ENCODE measurements at places on chromosomes 16 and 17. TPM values are rescaled to one million over a fixed set of nuclear protein-coding genes. Genes with fewer than 3 reads are reported as not detected.
A peak's percentile ranks its signal among the peaks of the same experiment; 100 is the strongest.

LGALS9B gene
- total RNA-seq: not detected

GRCh38 chr16:7351610-7352510, 19.2 kb downstream of the RBFOX1 start:
- no peak for DNase-seq
- no peak overlapping the region for H3K4me3 ChIP-seq
- no peaks in the 10 kb centered on the region for H3K27me3 ChIP-seq

DNA sequence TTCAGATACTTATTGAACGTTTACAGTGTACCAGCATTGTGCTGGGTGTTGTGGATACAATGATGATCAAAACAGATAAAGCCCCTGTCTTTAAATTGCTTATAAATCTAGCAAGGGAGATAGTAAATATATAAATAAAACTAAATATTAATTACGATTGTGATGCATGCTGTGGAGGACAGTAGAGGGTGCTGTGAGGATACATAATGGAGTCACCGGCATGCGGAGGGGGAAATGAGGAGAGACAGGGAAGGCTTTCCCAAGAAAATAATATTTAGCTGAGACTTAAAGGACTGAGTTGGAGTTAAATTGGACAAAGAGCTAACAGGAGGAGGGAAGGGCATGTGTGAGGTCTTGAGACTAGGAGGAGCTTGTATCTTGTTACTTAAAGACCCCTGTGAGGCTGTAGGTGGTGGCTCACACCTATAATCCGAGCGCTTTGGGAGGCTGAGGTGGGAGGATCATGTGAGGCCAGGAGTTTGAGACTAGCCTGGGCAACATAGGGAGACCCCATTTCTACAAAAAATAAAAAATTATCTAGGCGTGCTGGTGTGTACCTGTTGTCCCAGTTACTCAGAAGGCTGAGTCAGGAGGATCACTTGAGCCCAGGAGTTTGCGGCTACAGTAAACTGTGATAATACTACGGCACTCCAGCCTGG, 2.4 kb downstream of the DHRS7B start:
- no peak for DNase-seq
- H3K27me3 ChIP-seq: no peaks in the 10 kb centered on the region
- no peak overlapping the region for H3K27ac ChIP-seq
- peaks cover 1% of the 10 kb centered on the region for H3K4me1 ChIP-seq
- H3K4me3 ChIP-seq: no peak overlapping the region
- H3K36me3 ChIP-seq: peaks cover 13% of the 10 kb centered on the region

DNA sequence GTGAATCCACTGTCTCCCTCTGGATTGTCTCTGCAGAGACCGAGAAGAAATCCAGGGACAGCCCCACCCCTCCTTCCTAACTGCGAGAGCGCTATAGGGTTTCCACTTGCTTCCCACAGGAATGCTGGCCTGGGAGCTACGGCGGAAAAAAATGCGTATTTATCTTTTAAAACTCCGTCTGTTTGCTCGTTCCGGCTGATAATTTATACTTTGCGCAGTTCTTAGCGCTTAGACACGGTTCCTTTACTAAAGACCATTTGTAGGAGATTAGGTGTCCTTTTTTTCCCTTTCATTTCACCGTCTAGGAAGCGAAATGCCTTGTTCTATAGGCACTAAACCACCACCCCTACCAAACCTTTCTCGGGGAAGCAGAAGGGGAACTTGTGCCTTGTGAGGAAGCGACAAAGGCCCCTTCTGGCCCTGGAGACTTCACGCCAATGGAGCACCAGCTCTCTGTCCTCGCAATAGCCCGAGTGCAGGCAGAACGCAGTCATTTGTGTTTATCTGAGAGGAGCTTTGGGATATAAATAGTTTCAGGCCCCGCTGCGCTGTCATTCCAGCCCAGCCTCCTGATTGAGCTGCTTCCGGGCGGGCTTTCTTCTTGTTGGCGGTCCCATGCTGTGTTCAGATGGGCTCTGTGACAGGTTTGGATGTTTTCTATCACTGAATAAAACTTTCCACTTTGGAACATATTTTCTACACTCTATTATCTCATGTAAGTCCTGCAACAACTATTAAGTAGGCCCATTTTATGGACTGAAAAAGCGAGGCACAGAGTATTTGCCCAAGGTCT, 791 bp upstream of the SUPT4H1 start:
- peak overlapping the region; percentile 100 for H3K4me3 ChIP-seq
- no peaks in the 10 kb centered on the region for H3K4me1 ChIP-seq
- no peaks in the 10 kb centered on the region for H3K27me3 ChIP-seq
- peak overlapping the region; percentile 18 for H3K27ac ChIP-seq
- DNase-seq: peak; percentile 80

DNA sequence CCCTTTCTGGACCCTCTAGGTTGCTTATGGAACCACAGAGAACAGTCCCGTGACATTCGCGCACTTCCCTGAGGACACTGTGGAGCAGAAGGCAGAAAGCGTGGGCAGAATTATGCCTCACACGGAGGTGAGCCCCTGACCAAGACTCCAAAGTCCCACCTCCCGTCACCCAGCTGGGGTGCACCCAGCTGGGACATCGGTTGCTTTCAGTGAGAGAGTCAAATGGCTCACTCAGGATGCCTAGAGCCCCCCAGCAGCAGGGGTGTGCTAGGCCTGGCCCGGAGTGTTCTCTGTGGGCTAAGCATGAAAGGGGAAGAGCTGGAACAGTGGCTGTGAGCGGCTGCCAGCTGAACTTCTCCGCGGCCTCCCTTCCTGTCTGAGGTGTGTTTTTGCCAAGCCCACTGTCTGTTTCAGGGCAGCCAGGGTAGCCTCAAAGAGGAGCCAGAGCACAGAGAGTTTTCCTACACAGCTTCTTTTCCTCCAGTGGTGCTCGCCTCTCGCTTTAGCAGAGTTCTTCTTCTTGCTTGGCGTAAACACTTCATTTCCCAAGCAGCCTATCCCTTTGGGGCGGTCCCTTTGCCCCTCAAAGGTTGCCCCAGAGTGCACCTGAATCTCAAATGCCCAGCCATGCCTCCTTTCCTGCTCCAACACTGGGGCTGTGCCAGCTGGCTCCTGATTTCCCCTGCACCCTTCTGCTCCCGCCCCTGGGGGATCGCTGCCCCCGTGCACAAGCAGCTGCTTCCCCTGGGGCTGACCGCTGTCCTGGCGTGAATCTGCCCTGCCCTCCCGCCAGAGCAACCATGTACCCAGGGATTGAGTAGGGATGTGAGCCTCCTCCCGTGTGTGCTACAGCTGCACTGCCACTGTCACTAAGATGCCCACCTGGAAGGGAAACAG, 2.6 kb upstream of the CHAD start:
- peaks cover 12% of the 10 kb centered on the region for H3K27me3 ChIP-seq
- no peak for DNase-seq
- H3K36me3 ChIP-seq: no peaks in the 10 kb centered on the region
- no peak overlapping the region for H3K27ac ChIP-seq

DNA sequence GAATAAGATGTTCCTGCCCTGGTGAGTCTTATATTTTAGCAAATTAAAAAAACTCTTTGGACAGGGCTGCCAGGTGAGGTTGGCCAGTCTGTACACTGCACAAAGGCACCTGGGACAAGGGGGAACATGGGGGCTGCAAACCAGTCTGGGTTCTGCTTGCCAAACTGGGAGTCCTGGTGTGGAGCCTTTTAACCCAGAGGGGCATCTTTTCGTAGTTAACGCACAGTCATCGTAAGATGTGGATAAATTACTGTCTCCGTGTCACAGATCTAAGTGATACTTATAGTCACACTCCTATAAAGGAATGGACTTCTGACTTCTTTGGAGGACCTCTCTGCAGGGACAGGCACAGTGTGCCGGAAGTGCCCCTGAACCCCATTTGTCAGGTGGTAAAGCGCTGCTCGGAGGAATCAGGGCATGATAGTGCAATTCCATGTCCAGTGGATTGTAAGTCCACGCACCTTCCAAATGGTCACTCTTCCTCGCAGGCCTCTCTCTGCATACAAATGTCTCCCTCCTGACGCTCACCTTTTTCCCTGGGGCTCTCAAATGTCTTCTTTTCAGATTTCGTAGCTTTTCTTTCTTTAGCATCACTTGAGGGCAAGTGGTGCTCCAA, 14.7 kb downstream of the DEXI start:
- H3K4me1 ChIP-seq: no peaks in the 10 kb centered on the region
- peaks cover 8% of the 10 kb centered on the region for H3K36me3 ChIP-seq
- DNase-seq: no peak
- no peak overlapping the region for H3K27ac ChIP-seq
